Mesothelial cell of epicardium (in vitro differentiated cells): ENCODE measurements at places on chromosomes 4 and X. TPM values are rescaled to one million over a fixed set of nuclear protein-coding genes. Genes with fewer than 3 reads are reported as not detected.

- no peak overlapping the region for H3K27ac ChIP-seq
- H3K27me3 ChIP-seq, result no peaks in the 10 kb centered on the region
- DNase-seq, result no peak
- no peaks in the 10 kb centered on the region for H3K36me3 ChIP-seq
Observed at GRCh38 chrX:134251241-134251640, 14.3 kb downstream of the CCDC160 start.

CLIC2 gene
- 0.54 to 2.1 TPM (median 0.97 TPM) in 3 replicates for total RNA-seq

GRCh38 chr4:187480146-187481145, 515.1 kb upstream of the ZFP42 start:
- H3K27ac ChIP-seq, result no peak overlapping the region
- H3K4me3 ChIP-seq, result no peak overlapping the region
- H3K36me3 ChIP-seq, result no peaks in the 10 kb centered on the region
- H3K27me3 ChIP-seq, result no peaks in the 10 kb centered on the region

- H3K27me3 ChIP-seq, result no peaks in the 10 kb centered on the region
- no peak overlapping the region for H3K4me3 ChIP-seq
- no peaks in the 10 kb centered on the region for H3K36me3 ChIP-seq
- DNase-seq, result no peak
Observed at GRCh38 chrX:74286950-74287740, 16.8 kb upstream of the ZCCHC13 start.

SPATA4 gene
- total RNA-seq, result 0.20 to 0.74 TPM (median 0.40 TPM) in 3 replicates

- H3K36me3 ChIP-seq, result peaks cover 19% of the 10 kb centered on the region
- H3K4me3 ChIP-seq, result peak overlapping the region; percentile 93
- peak overlapping the region; percentile 99 for H3K27ac ChIP-seq
Observed at GRCh38 chr4:139453041-139453370, 915 bp upstream of the RAB33B start.

DNA sequence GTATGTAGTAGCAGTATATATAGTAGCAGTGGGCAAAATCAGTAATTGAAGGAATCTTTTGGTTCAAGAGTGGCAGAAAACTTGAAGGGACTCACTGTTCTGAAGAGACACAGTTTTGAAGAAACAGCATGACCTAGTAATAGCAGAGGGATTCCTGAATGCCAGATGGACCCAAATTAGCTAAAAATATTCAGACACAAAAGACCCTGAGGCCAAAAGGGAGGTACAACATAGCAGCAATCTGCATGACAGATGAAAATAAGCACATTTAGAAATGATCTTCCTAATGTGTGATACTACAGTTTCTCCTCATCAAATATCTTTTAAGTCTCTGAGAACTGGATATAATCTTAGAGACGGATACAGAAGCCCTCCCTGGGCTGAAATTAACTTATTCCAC, 536.6 kb downstream of the PPARGC1A start:
- no peak overlapping the region for H3K27ac ChIP-seq
- peaks cover 15% of the 10 kb centered on the region for H3K27me3 ChIP-seq
- no peaks in the 10 kb centered on the region for H3K4me1 ChIP-seq

PLAC1 gene
- total RNA-seq, result 10.1 to 14.5 TPM (median 10.4 TPM) in 3 replicates

DNA sequence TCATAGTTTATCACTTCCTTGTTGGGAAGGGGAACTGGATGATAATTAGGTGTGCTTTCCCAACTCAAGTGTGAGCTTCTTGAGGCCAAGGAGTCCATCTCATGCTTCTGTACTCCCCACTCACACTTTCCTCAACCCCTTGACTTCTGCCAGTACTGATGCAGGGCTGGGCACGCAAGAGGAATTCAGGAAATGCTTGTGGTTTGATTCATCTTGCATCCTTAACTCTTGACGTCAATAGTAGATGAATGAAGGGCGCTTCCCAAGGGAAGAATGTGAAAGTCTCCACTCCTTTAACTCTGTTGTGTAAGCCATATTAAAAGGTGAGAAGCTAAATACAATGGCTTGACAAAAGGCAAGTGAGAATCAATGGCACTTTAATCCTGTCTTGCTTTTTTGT, 101.8 kb downstream of the AGTR2 start:
- H3K36me3 ChIP-seq, result no peaks in the 10 kb centered on the region
- peaks cover 32% of the 10 kb centered on the region for H3K4me1 ChIP-seq
- DNase-seq, result no peak
- H3K27ac ChIP-seq, result peak overlapping the region; percentile 3
- H3K27me3 ChIP-seq, result no peaks in the 10 kb centered on the region

ABCG2 gene
- 0.82 to 0.92 TPM (median 0.86 TPM) in 3 replicates for total RNA-seq

NCAPG gene
- 13.6 to 17.0 TPM (median 15.7 TPM) in 3 replicates for total RNA-seq

DNA sequence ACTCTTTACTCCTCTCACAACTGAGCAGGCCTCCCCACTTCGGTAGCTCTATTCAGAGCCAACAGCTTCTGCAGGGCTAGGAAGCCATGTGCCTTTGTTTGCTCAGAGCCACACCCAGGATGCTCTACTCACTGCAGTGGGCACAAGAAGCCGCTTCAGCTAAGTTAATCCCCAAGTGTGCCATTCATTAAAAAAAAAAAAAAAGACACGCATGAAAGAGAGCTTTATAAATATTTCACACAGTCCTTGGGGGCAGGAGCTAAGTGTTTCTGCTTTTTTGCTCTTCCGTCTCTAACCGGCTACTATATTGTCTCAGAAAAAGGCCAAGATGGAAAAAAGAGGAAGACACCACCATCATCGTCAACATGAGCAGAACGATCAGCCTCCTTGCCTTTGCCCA, 8.1 kb downstream of the CRMP1 start:
- DNase-seq, result no peak
- H3K27ac ChIP-seq, result no peak overlapping the region

DNA sequence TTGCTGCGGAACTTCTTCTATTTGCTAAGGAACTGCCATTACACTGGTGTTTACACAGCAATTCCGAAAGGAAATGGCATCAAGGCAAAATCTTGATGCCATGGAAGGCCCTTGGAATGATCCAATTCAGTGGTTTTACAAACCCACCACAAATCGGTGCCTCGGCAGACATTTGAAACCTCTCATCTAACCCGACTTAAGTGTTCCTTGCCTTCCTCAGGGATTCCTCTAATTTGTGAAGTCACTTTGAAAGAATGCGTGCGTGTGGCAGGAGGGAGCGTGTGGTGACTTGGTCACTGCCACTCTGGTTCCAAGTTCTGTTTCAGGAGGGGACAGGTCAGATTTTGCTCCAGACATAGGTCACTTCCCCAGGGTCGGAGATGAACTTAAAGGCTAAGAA, 4.8 kb downstream of the NOP14 start:
- peaks cover 22% of the 10 kb centered on the region for H3K36me3 ChIP-seq
- H3K4me3 ChIP-seq, result no peak overlapping the region
- peaks cover 21% of the 10 kb centered on the region for H3K4me1 ChIP-seq
- no peak for DNase-seq
- peak overlapping the region; percentile 11 for H3K27ac ChIP-seq

SSX2 gene
- not detected in 3 replicates for total RNA-seq

GRCh38 chr4:155684892-155685541, 18.4 kb downstream of the GUCY1A1 start:
- no peaks in the 10 kb centered on the region for H3K27me3 ChIP-seq
- peaks cover 8% of the 10 kb centered on the region for H3K36me3 ChIP-seq
- DNase-seq, result no peak
- H3K27ac ChIP-seq, result no peak overlapping the region
- peaks cover 39% of the 10 kb centered on the region for H3K4me1 ChIP-seq

DNA sequence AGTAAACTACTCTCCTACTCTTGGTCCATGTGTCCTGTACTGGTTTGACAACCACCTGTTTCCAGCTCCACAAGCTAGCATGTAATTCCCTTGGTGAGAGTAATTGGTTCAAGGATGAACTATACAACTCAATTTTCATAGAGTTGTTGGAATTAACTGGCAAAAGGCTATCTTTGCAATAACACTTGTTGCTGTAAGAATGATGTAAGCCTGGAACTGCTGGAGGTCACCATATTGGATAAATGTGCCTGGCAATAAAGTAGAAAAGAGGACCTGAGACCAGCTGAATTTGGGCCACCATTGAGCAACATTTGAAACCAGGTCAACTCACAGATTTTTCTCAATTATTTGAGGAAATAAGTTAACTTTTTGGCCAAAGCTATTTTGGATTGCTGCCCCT, 175.5 kb downstream of the CAMK2D start:
- peak overlapping the region; percentile 61 for H3K27ac ChIP-seq
- no peak for DNase-seq
- H3K27me3 ChIP-seq, result no peaks in the 10 kb centered on the region
- no peaks in the 10 kb centered on the region for H3K36me3 ChIP-seq
- H3K4me1 ChIP-seq, result peaks cover 35% of the 10 kb centered on the region
- no peak overlapping the region for H3K4me3 ChIP-seq

- H3K27ac ChIP-seq, result no peak overlapping the region
- no peaks in the 10 kb centered on the region for H3K4me1 ChIP-seq
- no peak overlapping the region for H3K4me3 ChIP-seq
- DNase-seq, result no peak
Observed at GRCh38 chr4:85701861-85702321, 226.9 kb downstream of the ARHGAP24 start.

SLC6A14 gene
- 0.11 to 0.27 TPM (median 0.16 TPM) in 3 replicates for total RNA-seq

DNA sequence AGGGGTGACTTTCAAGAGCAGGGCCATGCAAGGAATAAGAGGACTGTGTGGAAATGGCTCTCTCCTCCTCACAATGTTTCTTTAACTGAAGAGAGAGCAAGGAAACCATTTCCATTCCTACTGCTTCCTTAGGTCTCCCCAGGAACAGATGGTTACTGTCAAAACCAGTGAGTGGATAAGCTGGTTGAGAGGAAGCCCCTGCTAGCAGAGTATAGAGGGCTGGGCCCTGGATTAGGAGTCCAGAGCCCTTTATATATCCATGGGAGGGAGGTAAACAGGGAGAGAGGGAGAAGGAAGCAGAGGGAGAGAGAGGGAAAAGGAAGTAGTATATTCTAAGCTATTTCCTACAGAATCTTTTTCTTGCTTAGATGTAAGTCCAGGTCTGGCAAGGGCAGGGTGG, 43.8 kb upstream of the LAS1L start:
- peaks cover 13% of the 10 kb centered on the region for H3K4me1 ChIP-seq
- H3K4me3 ChIP-seq, result no peak overlapping the region
- H3K27me3 ChIP-seq, result peaks cover 2% of the 10 kb centered on the region
- no peak for DNase-seq
- no peak overlapping the region for H3K27ac ChIP-seq
- no peaks in the 10 kb centered on the region for H3K36me3 ChIP-seq

DNA sequence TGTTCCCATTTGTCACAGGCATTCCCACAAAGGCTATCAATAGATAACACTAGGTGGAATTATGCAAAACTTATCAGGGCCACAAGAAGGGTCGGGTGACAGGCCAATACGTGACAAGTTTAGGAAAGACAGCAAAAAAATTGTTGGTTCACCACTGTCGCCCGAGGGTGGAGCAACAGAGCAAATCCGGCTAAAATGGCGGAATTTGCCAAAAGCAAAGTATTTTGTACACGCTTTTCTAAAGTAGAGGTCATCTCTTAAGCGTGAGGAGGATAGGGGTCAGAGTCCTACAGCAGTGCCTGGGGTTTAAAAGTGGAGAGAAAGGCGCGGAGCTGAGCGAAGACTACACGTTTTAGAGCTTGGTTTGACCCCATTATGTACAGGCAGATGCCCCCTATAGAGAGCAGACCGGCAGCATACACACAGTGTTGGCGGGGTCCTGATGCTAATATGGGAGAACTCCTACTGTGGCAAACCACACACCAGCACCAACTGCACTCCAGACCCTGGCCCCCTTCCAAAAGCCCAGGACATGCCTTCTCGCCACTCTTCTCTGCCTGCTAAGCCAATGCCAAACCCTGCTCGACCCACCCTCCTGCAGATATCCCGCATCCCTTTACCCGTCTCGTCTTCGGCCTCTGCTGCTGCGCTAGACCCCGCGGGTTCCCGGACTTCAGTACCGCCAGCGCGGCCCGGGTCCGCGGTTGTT, 733 bp downstream of the CCNA2 start:
- no peaks in the 10 kb centered on the region for H3K36me3 ChIP-seq
- peak overlapping the region; percentile 95 for H3K4me3 ChIP-seq
- H3K4me1 ChIP-seq, result peaks cover 12% of the 10 kb centered on the region

- H3K27ac ChIP-seq, result peak overlapping the region; percentile 38
- DNase-seq, result no peak
- peaks cover 35% of the 10 kb centered on the region for H3K4me1 ChIP-seq
- no peak overlapping the region for H3K4me3 ChIP-seq
Observed at GRCh38 chr4:155789391-155789790, 30.6 kb downstream of the GUCY1B1 start.

- H3K27ac ChIP-seq, result no peak overlapping the region
- no peaks in the 10 kb centered on the region for H3K4me1 ChIP-seq
- no peaks in the 10 kb centered on the region for H3K27me3 ChIP-seq
- no peak for DNase-seq
Observed at GRCh38 chr4:187268940-187269339, 545.3 kb upstream of the FAT1 start.

DNA sequence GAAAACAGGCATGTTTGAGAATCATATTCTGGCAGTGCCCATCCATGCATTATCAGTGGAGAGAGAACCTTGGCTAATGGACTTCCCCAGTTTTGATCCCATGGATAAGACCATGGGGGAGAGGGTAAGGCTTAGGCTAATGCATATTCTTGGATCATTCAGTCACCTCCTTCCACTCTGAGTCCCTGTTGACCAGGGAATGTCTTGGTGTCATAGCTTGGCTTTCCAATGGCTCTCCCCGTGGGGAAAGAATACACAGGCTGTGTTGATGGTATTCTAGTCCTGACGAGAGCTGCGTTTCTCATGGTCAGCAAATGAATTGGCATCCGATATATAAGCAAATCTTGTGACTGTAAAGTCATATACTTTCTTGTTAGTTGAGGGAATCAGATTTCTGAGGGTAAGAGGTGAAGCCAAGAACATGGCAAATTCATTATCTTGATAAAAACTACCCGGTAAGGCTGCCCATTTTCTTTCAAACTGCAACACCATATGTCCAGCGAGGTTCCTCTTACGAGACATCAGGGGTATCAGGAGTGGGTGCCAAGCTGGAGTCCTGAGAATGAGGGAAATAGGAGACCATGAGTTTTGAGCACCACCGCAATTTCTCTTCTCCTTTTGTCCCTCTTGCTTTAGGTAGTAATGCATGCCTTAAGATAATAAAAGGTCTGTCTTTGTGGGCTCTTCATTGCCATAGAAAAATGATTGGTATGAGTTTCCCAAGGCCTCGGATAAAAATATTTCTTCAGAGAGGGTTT, 18.0 kb downstream of the RHOH start:
- H3K36me3 ChIP-seq, result no peaks in the 10 kb centered on the region
- no peak overlapping the region for H3K27ac ChIP-seq
- no peaks in the 10 kb centered on the region for H3K27me3 ChIP-seq
- no peak for DNase-seq
- no peak overlapping the region for H3K4me3 ChIP-seq
- peaks cover 7% of the 10 kb centered on the region for H3K4me1 ChIP-seq

DNA sequence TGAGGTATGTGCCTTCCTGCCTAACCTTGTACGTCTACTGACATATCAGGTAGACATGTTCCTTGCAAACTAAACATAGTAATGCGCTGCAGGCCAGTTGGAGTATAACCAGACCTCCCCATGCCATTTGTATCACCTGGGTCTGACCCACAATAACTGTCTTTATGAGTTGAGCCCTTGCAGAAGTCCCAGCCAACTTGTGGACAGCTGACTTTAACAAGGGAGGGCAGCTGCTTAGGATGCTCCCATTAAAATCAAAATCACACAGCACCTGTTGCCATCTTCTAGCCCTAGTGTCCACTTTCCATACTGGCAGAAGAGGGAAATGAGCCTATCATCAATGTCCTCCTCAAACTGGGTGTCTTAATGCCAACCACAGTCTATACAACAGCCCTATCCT, 41.6 kb downstream of the KANTR start:
- no peak overlapping the region for H3K4me3 ChIP-seq
- H3K27me3 ChIP-seq, result no peaks in the 10 kb centered on the region
- H3K4me1 ChIP-seq, result no peaks in the 10 kb centered on the region
- no peak for DNase-seq

ITIH6 gene
- 0.25 TPM in 1 of 3 replicates, not detected in the others for total RNA-seq

- no peak overlapping the region for H3K4me3 ChIP-seq
- no peaks in the 10 kb centered on the region for H3K27me3 ChIP-seq
- peaks cover 32% of the 10 kb centered on the region for H3K4me1 ChIP-seq
- DNase-seq, result no peak
Observed at GRCh38 chr4:119209077-119209476, 3.4 kb upstream of the USP53 start.
